ENCODE measurements at places on chromosomes 13 and 19. TPM values are rescaled to one million over a fixed set of nuclear protein-coding genes. Genes with fewer than 3 reads are reported as not detected.

Gene GRK1
- not detected for total RNA-seq

Gene ZNF66
- total RNA-seq, result 4.8 TPM

Gene ZNF20
- 2.5 TPM for total RNA-seq

Gene GYS1
- total RNA-seq, result 57.0 TPM

Gene CRX
- not detected for total RNA-seq

Gene PCDH8
- total RNA-seq, result not detected

Gene PROSER3
- 7.7 TPM for total RNA-seq

Gene TLE2
- 0.39 TPM for total RNA-seq

Gene ZFP14
- total RNA-seq, result 1.8 TPM

Gene GAPDHS
- total RNA-seq, result not detected

Gene KLK14
- total RNA-seq, result not detected

Gene SLC7A9
- total RNA-seq, result 0.20 TPM

Gene ZNF723
- not detected for total RNA-seq

Gene FBXO27
- total RNA-seq, result 2.2 TPM

Gene KLK5
- not detected for total RNA-seq

Gene TNNI3
- not detected for total RNA-seq

Gene KANK3
- total RNA-seq, result under 0.01 TPM

Gene C19orf38
- total RNA-seq, result 0.39 TPM

Gene ADAMTSL5
- 1.6 TPM for total RNA-seq

Gene UBA52
- total RNA-seq, result 449 TPM

Gene JSRP1
- total RNA-seq, result not detected

Gene SERPINE3
- total RNA-seq, result under 0.01 TPM

Gene ZNF729
- under 0.01 TPM for total RNA-seq

Gene SWSAP1
- total RNA-seq, result 0.59 TPM

Gene TMPRSS9
- under 0.01 TPM for total RNA-seq

Gene CYP2A7
- not detected for total RNA-seq
